ENCODE measurements at places on chromosomes 2 and 18.

GRCh38 chr2:30807249-30807648, at the start of gene CAPN13:
CAPN13 (minus strand) TSS chr2:30807446; CDS start chr2:30787325, 20,121 bp downstream.
- DNase-seq: no peak

DNA sequence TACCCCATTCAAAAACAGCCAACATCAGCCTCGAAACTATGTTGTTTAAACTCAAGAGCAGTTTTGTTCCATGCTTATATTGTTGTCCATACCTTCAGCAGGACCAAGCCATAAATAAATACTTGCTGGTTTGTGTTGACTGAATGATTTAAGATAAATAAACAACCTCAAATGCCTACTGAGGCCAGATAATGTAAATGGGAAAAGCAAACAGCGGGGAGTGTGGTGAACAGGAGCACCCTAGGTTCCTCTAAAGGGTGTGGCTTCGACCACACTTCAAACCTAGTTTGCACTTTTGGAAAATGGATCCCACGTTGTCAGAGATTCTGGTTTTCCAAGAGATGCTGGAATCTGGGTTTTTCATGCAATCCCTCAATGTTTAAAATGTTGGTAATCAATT, 1.7 kb upstream of the PMAIP1 start:
- no peak for DNase-seq

DNA sequence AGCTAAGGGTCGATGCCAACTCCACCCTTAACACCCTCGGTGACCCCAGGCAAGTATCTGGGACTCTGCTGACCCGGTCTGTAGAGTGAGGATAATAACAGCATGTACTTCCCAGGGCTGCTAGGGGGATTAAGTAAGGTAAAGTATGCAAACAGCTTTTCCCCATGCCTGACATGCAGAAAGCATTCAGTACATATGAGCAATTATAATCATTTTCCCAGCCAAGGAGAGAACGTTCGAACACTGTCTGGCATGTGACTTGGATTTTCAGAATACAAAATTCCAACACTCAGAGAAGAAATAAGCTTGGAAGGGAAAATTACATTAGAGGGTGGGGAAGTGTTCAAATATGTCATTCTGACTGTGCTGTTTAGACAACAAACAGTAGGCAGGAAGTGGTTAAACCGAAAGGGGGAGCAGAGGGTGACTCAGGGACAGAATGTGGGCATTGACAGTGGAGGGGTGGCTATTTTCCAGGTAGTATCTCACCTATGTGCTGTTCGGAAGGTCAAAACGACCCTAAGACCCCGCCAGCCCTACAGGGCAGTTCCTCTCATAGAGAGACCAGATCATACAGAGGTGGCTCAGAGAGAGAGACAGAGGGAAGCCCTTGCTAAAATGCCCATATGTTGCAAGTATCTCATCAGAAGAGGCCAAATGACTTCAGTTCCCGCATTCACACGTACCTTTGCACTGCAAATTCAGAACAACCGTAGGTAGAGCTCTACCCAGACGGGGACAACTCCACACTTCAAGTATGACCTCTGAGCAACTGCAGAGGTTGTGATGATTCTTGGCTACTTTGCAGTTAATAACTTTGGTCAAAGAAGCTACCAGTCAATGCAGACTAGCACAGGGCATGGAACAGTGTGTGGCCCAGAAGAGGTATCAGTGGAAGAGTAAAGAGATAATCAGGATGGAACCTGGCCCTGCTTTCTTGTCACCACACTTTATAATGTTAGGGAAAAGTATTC, 14.8 kb downstream of the ASPRV1 start:
- DNase-seq: no peak

GRCh38 chr18:22956226-22956625, 23.1 kb downstream of the RBBP8 start:
- DNase-seq: no peak

- DNase-seq: no peak
Observed at GRCh38 chr2:71459084-71459431, 5.7 kb downstream of the DYSF start.

DNA sequence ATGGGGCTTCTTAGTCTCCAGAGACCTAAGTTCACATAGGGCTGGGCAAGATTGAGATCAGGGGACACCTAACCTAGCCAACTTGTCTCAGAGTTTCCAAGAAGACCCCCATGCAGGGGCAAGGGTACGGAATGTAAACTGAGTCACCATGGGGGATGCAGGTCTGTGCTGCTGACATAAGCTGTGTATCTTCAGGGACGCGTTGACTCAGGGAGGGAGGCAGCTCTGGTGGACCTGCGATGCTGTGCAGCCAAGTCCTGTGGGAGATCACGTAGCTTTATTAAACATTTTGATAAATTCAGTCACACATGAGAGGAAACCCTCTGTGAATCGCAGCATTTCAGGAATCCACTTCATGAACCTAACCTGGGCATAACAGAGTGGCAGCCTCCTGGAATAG, 216.0 kb downstream of the ANKRD30B start:
- no peak for DNase-seq
